Aorta (tissue), 5 donors: ENCODE measurements at places on chromosomes 13 and 19. TPM values are rescaled to one million over a fixed set of nuclear protein-coding genes. Genes with fewer than 3 reads are reported as not detected.

The ZNF57 gene
- 2.5 TPM for polyA plus RNA-seq

DNA sequence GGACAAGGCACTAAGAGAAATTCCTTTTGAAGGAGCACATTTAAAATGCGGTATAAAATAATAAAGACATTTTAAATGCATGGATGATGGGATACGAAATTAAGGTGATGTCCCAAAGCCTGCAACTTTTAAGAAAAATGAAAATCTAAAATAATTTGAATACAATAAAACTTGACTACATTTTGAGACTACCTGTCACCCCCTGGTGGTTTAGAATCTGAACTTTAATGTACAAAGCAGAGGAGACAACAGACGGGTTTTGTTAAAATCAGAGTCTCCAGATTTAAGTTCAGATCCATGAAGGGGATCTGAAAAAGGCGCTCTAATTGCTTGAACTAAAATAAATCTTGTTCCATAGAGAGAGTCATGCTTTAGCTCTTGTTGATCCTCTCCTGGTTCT, 1129.3 kb upstream of the PCDH20 start:
- no peak for DNase-seq

DNA sequence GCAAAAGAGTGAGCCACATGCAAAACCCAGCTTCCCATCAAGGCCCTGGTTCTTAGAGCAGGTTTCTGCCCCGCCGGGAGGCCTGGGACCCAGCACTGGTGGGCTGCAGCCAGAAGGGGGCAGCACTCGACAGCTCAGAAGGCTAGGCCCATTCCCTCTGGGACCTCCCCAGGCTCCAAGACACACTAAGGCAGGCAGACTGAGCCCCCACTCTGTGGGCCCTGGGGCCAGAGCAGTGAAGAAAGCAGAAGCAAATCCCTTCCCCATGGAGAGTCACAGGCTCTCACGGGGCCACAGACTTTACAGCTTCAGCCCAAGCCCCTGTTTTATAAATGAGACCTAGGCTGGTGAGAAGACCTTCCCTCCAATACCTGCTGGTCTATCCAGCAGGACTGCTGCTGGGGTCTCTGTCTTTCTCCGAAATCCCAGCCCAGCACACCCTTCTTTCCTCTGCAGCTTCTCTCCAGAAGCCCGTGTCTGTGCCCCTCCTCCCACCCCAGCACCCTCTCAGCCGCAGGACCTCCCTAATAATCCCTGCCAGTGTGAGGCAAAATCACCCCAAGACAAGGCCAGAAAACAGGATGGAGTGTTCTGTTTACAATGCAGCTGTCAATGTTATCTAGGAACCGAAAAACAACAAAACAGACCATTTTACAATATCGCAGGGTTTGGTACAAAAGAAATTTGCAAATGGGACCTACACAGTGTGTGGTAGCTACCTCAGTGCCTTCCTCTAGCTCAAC, 109.3 kb downstream of the ABCC4 start:
- DNase-seq = peak; percentile 81

DNA sequence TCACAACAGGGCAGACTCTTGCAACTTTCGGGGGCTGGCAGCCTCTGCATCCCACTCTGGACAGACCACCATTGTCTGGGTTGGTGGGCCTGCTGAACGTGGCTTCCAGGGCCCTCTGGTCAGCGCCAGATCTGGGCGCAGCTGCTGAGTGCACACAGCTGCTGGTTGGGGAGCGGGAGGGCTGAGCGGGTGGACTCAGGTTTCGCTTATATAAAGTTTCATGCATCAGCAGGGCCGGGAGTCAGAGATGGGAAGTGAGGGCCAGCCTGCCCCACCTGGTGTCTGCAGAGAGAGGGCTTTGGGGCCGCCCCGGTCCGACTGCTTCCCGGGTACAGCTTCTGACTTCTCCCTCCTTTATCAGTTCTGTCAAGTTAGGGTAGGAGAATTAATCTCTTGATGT, 6.9 kb downstream of the ARHGEF7 start:
- DNase-seq = peak; percentile 71

The C19orf85 gene
- not detected for polyA plus RNA-seq

- DNase-seq = no peak
Measured at GRCh38 chr19:17481986-17482385, 11.7 kb downstream of the SLC27A1 start.

- DNase-seq = no peak
Measured at GRCh38 chr13:34065928-34066327, 248.0 kb downstream of the RFC3 start.

GRCh38 chr13:56755181-56755935, 385.4 kb upstream of the PRR20A start:
- DNase-seq = no peak

GRCh38 chr19:58317476-58318072, 9.2 kb upstream of the ZSCAN22 start:
- DNase-seq = no peak

GRCh38 chr13:39379118-39379517, 223.9 kb downstream of the LHFPL6 start:
- DNase-seq = no peak

The C2CD4C gene
- not detected for polyA plus RNA-seq

The MAP4K1 gene
- polyA plus RNA-seq = 2.1 TPM

- no peak for DNase-seq
Measured at GRCh38 chr13:93290503-93290902, 63.9 kb downstream of the GPC6 start.

DNA sequence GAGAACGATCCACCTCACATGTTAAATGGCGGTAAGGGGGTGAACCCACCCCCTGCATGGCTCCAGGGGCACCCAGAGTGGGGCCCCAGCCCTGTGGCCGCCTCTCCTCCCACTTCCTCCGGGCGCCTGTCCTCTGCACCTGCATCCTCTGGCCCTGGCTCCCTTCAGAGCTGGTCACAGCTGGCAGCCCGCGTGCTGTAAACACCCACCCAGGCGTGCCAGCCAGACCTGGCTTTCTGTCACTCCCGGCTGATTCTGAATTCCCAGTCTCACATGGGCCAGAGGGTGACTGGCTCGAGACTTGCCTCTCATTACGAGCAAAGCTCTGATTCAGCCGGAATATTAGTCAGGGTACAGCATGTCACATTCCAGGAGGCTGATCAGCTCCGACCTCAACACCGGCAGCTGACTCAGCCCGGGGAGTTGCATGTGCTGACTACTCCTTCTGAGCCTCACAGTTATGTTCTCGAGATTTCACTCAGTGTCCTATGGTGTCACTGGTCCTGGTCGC, 75.1 kb downstream of the GNG7 start:
- peak; percentile 94 for DNase-seq

DNA sequence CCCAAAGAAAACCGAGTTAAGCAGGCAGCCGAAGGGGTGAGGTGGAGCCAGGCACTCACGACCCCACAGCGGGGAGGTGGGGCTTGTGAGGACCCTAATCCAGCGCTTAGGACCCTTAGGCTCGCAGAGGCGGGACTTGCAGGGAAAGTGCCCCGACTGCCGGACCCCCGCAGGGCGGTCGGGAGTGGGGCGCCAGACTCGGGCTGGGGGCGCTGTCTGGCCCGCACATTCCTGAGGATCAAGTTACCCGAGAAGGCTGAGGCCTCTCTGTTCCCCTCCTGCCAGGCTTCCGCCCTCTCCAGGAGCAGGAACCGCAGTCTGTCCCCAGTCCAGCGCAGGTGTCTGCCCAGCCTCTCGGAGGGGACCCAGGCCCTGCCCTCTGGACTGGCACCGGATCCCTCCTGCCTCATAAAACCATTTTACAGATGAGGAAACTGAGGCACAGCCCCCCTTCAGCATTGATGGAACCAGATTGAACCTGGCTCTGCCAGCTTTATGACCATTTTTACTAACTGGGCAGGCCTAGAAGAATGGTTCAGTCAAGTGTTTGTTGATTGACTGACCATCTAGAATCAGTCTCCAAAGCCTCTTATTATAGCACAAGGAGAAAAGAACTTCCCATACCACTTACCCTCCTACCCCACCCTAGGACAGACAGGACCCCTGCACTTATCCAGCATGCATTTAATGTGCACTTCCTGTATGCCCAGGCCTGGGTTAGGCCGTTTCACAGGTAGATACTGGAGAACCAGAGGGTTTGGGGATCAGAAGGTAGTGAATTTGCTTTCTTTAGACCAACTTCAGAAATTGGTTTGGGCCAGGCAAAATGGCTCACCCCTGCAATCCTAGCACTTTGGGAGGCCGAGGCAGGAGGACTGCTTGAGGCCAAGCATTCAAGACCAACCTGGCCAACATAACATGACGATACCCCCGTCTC, 6.7 kb upstream of the JUND start:
- no peak for DNase-seq

DNA sequence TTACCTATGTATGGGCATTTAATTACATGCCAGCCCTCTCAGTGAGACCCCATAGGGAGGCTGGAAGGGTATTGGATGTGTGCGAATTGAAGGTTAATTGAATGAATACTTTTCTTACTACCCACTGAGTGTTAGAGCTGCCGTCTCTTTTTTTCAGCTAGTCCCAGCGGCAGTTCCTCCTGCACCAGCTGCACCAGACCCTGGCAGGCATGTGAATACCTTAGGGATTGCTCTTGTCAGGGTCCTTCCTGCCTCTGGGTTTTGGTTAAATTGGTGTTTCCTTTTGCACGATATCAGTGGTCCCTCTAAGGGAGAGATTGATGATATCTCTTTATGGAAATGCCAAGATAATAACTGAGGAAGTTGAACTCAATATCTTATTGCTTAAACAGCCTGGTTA, 9.8 kb upstream of the CXCL17 start:
- DNase-seq = no peak

- no peak for DNase-seq
Measured at GRCh38 chr13:78299832-78300623, 303.3 kb downstream of the POU4F1 start.

GRCh38 chr19:41932720-41933332, 4.6 kb upstream of the ERFL start:
- no peak for DNase-seq

- no peak for DNase-seq
Measured at GRCh38 chr13:51520524-51520923, 63.7 kb upstream of the WDFY2 start.

The CPB2 gene
- polyA plus RNA-seq = not detected

DNA sequence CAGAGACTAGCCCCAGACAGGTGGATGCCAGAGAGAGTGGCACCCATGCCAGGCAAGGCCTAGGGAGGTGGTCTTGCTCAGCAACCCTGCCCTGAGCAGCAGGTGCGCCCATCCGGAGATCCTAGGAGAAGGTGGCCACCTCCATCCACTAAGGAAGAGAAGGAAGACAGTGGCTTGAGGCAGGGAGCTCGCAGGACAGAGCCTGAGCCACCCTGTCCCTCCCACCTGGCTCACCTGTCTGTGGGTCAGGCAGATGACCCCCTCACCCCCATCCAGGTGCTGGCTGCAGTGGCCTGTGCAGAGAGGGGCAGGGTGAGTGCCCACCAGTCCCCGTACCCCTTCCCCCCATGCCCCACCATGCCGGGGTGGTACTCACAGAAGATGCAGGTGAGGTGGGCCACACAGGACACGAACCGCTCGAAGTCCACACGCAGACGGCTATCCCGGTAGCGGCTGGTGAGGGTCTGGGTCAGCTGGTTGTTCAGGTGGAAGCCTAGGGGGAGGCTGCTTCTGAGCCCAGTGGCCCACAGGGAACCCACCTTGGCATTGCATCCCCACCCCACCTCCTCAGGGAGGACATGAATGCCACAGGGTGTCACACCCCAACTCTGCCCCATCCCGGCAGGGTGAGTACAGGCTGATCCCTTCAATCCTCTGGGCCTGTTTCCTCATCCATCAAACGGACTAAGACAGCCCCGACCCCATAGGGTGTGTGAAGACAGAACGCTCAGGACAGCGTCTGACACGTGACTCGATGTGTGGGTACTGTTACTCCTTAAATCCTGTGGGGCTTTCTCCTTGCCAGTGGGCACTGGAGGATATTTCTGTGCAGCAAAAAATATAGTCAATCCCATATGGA, 13.3 kb downstream of the CAPN12 start:
- peak; percentile 47 for DNase-seq

The B3GNT3 gene
- 4.5 TPM for polyA plus RNA-seq

The BRME1 gene
- polyA plus RNA-seq = 1.8 TPM

DNA sequence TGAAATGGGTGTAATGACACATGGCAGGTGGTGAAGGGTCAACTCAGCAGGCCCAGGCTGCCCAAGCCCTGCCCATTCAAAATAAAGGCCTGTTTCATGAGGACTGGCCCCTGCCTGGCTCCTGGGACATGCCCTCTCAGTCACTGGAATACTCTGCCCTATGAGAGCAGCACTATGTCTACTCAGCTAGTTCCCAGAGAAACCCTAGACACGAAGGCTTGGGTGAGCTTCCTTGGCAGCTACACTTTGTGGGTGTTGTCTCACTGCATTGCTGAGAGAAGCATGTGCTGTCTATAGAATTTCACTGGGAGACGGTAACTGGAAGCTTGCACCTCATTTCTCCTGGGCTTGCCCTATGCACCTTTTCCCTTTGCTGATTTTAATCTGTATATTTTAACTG, 752.8 kb downstream of the LIG4 start:
- no peak for DNase-seq

The SSC5D gene
- polyA plus RNA-seq = 3.7 TPM

DNA sequence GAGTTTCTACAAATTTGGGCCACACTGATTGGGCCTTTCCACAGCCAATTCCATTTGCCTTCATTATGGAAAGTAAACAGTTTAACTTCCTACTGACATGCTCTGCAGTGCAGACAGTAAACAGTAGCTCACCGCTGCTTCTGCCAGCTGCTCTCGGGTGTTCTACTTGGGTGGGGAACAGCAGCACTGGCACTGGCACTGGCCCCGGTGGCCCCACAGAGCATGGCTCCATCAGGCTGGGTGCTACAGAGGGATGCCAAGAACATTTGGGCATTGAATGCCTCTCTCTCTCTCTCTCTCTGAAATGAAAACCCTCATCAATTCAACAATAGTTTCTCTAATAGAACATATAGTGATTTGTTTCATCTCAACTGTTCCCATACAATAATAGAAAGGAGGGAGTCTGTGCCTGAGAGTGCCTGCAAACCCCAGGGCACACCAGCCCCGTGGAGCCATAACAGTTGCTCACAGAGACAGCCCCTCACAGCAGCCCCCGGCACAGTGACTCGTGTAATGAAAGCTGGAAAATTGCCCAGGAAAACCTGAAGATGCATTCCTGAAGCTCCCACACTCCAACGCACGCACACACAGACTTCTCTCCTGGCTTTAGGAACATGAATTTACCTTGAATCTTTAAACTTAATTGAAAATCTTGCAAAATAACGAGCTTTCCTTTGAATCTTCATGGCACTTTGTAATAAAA, 38.2 kb upstream of the GJB6 start:
- no peak for DNase-seq

GRCh38 chr13:51683597-51683996, 99.3 kb downstream of the WDFY2 start:
- no peak for DNase-seq

The CEACAM21 gene
- not detected for polyA plus RNA-seq

GRCh38 chr19:42407085-42407815, 17.2 kb upstream of the CNFN start:
- DNase-seq = no peak

The MUC16 gene
- not detected for polyA plus RNA-seq

The ZNF540 gene
- polyA plus RNA-seq = 6.6 TPM

- no peak for DNase-seq
Measured at GRCh38 chr13:22220151-22221135, 549.6 kb downstream of the FGF9 start.

The GPR12 gene
- polyA plus RNA-seq = not detected
